ENCODE measurements at places on chromosomes 6 and 20.

GRCh38 chr6:42726485-42727086 lies 4.2 kb upstream of the PRPH2 start:
- peak; percentile 11 for DNase-seq

DNA sequence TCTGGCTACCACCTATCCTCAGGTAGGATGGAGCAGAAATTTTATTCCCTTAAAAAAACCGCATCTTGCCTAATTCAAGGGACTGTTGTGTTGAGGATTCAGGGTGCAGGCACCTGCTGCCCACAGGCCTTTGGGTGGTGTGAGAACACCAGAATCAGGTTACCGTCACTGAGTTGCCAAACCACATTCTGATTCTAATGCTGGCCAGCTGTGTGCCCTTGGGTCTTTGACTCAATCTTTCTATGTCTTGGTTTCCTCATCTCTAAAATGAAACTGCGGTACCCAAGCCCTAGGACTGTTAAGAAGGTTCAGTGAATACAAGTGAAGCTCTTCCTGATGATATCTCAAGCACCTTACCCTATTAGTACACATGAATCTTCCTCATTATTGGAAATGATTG lies 827.3 kb downstream of the DHX35 start:
- no peak for DNase-seq

DNA sequence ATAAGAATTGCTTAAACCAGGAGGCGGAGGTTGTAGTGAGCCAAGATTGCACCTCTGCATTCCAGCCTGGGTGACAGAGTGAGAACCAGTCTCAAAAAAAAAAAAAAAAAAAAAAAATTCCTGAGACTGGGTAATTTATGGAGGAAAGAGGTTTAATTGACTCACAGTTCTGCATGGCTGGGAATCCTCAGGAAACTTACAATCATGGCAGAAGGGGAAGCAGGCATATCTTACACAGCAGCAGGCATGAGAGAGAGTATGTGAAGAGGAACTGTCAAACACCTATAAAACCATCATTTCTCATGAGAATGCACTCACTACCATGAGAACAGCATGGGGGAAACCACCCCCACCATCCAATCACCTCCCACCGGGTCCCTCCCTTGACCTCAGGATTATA lies 1.8 kb upstream of the FKBP1A start:
- DNase-seq = no peak

- no peak for DNase-seq
Measured at GRCh38 chr20:42123981-42124473, 505.9 kb upstream of the CHD6 start.

- no peak for DNase-seq
Measured at GRCh38 chr6:75498862-75499261, 5.3 kb upstream of the FILIP1 start.

DNA sequence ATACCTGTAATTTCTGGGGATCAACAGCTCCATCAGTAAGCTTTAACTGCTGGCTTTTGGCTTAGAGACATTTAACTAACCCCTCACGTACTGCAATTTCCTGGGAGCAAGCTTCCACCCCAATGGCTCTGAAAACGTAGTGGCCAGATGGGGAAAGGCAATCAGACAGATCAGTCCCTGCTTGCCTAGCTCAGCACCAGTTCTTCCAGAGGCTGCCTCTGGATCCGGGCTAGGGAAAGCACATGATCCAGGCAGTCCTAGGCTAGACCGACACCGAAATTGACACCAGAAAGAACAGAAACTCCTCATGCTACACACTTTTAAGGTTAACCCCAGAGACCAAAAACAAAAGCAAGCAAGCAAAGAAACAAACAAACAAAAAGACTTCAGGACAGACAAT lies 13.3 kb downstream of the PREP start:
- DNase-seq = no peak
